ENCODE measurements at places on chromosomes 2 and 18.

DNA sequence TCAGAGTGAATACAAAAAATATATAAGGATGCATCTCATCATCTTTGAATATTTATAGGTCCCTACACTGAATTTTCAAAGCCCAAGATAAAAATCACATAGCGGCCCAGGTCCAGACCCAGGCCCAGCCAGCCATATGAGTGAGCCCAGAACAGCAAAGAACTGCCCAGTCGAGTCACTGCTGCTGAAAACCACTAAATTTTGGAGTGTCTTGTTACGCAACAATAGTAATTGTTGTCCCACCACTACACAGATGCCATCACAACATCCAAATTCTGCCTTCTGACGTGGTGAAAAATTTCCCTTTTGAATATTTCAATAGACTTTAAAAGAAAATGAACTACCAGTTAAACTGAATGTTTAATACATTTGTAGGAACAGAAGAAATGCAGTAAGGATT is 5.7 kb downstream of the C18orf32 start:
- no peak for DNase-seq

DNA sequence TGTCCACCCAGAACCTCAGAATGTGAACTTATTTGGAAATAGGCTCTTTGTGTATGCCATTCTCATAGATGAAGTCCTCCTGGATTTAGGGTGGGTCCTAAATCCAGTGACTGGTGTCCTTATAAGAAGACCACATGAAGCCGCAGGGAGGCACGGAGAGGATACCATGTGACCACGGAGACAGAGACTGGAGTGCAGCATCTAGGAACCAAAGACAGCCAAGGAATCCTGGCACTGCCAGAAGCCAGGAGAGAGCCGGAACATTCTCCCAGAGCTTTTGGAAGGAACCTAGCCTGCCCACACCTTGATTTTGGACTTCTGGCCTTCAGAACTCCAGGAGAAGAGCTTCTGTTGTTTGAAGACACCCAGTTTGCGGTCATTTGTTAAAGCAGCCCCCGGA is 49.7 kb downstream of the ARL4C start:
- no peak for DNase-seq

DNA sequence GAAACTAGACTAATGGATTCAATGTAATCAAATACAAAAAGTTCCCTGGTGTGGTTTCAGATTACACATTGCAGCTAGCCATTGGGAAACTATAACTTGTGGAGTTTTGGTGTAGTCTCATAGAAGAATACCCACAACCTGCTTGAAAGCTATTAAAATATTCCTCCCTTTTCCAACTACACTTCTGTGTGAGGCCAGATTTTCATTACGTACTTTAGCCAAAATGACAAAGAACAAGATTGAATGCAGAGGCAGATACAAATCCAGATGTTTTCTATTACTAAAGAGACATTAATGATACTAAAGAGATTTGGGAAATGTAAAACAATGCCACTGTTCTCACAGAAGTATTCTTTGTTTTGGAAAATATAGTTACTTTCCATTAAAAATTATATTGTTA is 128.7 kb upstream of the SLC35G4 start:
- no peak for DNase-seq

GRCh38 chr2:240249423-240250149 is 109.1 kb upstream of the OTOS start:
- DNase-seq = no peak

DNA sequence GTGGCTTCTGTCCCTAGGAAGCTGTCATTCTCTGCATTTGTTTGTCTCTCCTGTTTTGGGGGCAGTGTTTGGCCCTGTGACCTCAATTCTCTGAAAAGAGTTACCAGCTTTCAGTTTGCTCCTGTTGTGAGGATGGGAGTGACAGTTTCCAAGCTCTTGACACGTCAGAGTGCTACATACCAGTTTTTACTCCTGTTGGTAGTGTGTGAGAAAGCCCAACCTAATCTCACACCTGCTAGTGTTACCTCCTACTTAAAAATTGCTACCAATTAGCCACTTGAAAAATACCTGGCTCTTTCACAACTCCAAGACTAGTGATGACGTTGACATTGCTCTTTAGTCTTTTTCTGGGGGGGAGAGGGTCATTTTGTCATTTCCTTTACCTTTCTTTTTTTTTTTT is 14.1 kb downstream of the SKA1 start:
- DNase-seq = no peak

GRCh38 chr18:3995476-3996102 is 459.5 kb downstream of the DLGAP1 start:
- peak; percentile 9 for DNase-seq

DNA sequence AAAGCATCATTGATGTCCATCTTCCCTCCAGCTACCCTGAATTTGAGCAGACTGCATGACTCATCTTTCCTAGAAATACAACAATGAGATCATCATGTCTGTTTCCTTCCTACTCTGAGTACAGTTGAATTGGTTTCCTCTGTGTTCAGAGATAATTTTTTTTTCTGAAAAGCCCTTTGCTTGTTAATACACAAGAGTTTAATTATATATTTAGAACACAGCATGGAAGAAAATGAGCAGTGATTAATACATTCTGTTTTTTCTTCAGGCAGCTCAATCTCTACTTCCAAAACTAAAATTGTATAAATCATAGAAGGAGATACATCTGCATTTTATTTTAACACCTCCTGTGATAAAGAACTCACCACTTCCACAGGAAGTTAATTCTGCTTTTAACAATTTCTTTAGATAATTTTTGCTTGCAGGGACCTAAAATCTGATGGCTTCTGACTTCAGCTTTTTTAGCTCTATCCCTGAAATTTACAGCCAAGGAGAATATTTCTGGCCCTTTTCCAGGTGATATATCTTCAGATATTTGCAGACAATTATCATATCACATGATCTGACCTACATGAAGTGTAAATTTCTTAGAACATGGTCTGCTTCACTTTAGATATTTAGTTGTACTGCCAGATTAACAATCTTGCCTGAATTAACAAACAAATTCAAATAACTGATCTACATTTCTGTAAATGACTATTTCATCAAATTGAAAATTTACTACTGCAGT is 249.0 kb downstream of the TRIB2 start:
- peak; percentile 49 for DNase-seq

- DNase-seq = no peak
Observed at GRCh38 chr18:35662293-35663062, 80.9 kb downstream of the GALNT1 start.
